ENCODE measurements at places on chromosomes 11 and 22. TPM values are rescaled to one million over a fixed set of nuclear protein-coding genes. Genes with fewer than 3 reads are reported as not detected.

DNA sequence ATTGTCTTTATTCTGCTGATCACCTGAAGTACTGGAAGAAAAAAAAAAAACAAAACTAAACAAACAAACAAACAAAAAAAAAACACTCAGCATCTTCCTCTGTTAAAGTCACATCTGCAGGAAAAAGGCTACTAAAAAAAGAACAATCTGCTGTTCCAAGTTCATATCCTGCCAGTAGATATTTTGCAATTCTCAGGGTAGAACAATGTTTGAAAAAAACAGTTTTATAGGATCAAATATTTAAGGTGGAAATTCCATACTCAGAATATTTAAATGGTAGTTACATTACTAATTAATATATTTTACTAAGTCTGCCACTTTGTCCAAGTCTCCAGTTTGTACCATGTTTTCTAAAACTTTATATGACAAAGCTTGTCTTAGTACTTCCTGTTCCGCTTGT is 175.2 kb downstream of the SBF2 start:
- no peak for ATAC-seq

DNA sequence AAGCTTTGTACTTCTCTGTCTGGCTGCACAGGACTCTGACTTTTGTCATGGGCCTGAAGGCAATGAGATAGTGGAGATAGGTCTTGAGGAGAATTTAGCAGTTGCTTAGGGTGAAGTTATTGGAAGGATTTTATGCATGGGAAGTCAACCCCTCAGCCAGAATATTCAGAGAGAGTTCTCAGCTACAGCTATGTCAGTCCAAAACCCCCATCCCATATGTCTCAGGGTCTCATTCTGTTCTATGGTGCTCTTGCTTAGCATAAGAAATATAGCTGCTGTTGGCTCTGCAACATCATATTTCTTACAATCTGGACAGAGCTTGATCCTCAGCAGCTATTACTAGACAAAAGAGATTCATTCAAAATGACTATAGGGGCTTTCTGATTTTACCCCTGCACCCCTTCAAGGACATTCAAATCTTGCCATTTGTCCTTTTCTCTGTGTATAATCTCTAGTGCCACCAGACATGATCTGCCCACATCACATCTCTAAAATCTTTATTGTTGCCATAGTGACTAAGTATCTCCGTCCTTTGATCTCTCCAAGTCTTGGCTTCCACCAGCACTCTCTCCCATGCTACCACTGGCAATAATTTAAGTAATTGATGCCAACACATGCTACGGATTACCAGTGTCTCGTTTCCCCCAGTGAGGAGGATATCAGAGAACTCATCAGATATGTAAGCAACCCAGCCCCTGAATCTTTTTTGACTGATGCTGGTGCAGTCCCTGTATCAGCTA is 327.1 kb upstream of the ISX start:
- no peak for ATAC-seq

Gene PPME1
- 47.4 TPM for total RNA-seq

GRCh38 chr22:27876684-27877083 is 42.4 kb downstream of the PITPNB start:
- ATAC-seq, result peak; percentile 54

Gene XKR3
- not detected for total RNA-seq

Data from motor neuron (in vitro differentiated cells).